H4 (cell line): ENCODE measurements at places on chromosomes 1 and 21. TPM values are rescaled to one million over a fixed set of nuclear protein-coding genes. Genes with fewer than 3 reads are reported as not detected.

Gene LRRC71
- not detected in 2 replicates for total RNA-seq

Gene MFAP2
- total RNA-seq = 14.1 and 15.8 TPM in 2 replicates

Gene ACTRT2
- total RNA-seq = not detected in 2 replicates

DNA sequence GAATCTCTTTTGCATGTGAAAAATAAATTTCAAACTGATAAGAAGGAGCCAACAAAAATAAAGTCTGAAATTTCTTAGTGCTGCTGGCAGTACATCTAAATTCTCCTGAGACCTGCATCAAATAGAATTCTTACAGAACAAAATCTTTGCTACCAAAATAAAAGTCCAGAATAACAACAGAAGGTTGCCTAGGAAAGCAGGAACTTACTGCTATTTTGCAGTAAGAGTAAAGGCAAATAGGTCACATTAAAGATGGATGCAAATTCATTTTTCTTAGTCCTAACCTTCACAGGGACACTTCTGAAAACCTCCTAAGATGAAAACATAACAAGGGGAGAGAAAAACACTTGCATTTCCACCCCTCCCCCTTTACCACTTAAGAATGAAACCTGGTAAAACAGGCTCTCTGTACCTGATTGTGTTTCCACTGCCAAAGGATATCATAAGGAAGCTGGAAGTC lies 59.0 kb downstream of the RUSC1 start:
- no peak for DNase-seq

DNA sequence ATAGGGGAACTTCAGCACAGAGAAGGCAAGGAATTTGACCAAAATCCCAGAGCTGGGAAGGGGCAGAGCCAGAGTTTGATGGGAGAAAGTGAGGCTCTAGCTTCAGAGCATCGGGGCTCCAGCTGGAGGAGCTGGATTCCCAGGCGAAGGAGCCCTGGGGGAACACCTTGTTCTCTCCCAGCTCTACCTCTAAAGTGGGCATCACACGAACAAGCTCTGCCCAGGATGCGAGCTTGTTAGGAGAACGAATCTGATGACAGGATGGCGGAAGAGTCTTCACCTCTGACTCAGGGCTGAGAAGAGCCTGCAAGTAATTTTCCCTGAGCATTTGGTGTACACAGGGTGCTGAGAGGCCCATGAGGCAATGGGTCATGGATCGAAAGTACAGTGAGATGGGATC lies 22.0 kb downstream of the TNNT2 start:
- no peak for DNase-seq
